ENCODE measurements at places on chromosomes 6 and 20.
A peak's percentile ranks its signal among the peaks of the same experiment; 100 is the strongest.

GRCh38 chr6:137248702-137249101 lies 29.5 kb upstream of the IFNGR1 start:
- no peaks in the 10 kb centered on the region for H3K4me1 ChIP-seq
- no peak overlapping the region for H3K27ac ChIP-seq

DNA sequence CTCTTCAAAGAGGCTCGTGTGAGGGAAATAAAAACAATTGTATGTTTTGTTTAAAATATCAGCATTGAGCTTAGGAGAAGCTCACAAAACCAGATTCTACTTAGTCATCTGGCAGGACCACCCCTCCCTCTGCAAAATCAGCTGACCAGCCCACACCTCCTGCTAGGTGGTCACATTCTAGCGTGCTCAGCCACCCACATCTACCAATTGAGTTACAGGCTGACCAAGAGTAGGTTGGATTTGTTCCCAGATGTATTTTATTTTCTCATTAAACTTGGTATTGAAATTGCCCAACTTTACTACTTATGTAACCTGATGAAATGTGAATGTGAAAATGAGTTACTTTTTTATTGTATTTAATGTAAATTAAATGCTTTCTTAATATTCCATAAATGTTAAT lies 56.2 kb downstream of the SLC22A2 start:
- H3K36me3 ChIP-seq = no peaks in the 10 kb centered on the region
- H3K27ac ChIP-seq = no peak overlapping the region
- H3K4me1 ChIP-seq = no peaks in the 10 kb centered on the region

- H3K36me3 ChIP-seq = no peaks in the 10 kb centered on the region
- no peaks in the 10 kb centered on the region for H3K4me1 ChIP-seq
- H3K27me3 ChIP-seq = peaks cover 15% of the 10 kb centered on the region
- DNase-seq = peak; percentile 55
These were observed 158.4 kb downstream of the GPX5 start for GRCh38 chr6:28683945-28684538.

GRCh38 chr20:57432862-57433491 lies 41.8 kb downstream of the RBM38 start:
- H3K4me1 ChIP-seq = no peaks in the 10 kb centered on the region
- H3K27me3 ChIP-seq = no peaks in the 10 kb centered on the region
- H3K27ac ChIP-seq = no peak overlapping the region
- DNase-seq = peak; percentile 37
- no peak overlapping the region for H3K4me3 ChIP-seq

GRCh38 chr6:154219250-154219649 lies 137.4 kb downstream of the IPCEF1 start:
- no peaks in the 10 kb centered on the region for H3K4me1 ChIP-seq
- H3K27me3 ChIP-seq = no peaks in the 10 kb centered on the region
- no peak overlapping the region for H3K27ac ChIP-seq
- no peak overlapping the region for H3K4me3 ChIP-seq
- no peak for DNase-seq
- no peaks in the 10 kb centered on the region for H3K36me3 ChIP-seq

- H3K36me3 ChIP-seq = no peaks in the 10 kb centered on the region
- no peaks in the 10 kb centered on the region for H3K4me1 ChIP-seq
- no peak overlapping the region for H3K4me3 ChIP-seq
- DNase-seq = no peak
- H3K27ac ChIP-seq = no peak overlapping the region
These were observed 128.5 kb upstream of the CHD6 start for GRCh38 chr20:41746635-41747034.

- H3K27me3 ChIP-seq = no peaks in the 10 kb centered on the region
- no peak overlapping the region for H3K27ac ChIP-seq
- H3K36me3 ChIP-seq = no peaks in the 10 kb centered on the region
- no peak for DNase-seq
- no peaks in the 10 kb centered on the region for H3K4me1 ChIP-seq
- no peak overlapping the region for H3K4me3 ChIP-seq
These were observed 202.4 kb upstream of the QKI start for GRCh38 chr6:163212123-163212522.

- H3K36me3 ChIP-seq = no peaks in the 10 kb centered on the region
- H3K4me3 ChIP-seq = no peak overlapping the region
- H3K27me3 ChIP-seq = no peaks in the 10 kb centered on the region
- H3K27ac ChIP-seq = no peak overlapping the region
- H3K4me1 ChIP-seq = no peaks in the 10 kb centered on the region
These were observed 548.4 kb upstream of the JAG1 start for GRCh38 chr20:11222243-11222642.

DNA sequence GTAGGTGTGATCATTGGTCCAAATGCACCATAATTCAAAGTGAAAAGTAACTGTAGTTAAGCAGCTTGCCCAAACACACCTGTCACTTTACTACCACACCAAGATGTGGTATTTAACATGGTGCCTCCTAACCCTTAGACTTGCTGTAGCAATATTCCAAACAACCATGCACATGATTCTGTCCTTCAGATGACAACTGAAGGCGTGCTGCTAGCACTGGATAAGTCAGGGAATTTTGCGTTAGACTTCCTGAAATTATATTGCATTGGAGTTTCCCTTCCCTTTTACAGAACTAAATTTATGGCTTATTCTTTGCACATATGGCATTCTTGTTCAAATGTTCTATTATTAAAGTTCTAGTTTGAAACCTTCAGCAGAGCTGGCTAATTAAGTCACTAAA lies 106.2 kb downstream of the ARHGAP18 start:
- no peaks in the 10 kb centered on the region for H3K27me3 ChIP-seq
- H3K36me3 ChIP-seq = no peaks in the 10 kb centered on the region
- H3K27ac ChIP-seq = no peak overlapping the region
- no peaks in the 10 kb centered on the region for H3K4me1 ChIP-seq
- H3K4me3 ChIP-seq = no peak overlapping the region

- no peaks in the 10 kb centered on the region for H3K36me3 ChIP-seq
- H3K27ac ChIP-seq = no peak overlapping the region
- no peak overlapping the region for H3K4me3 ChIP-seq
- no peaks in the 10 kb centered on the region for H3K27me3 ChIP-seq
These were observed 480.0 kb upstream of the JARID2 start for GRCh38 chr6:14765721-14766390.

- no peak for DNase-seq
- H3K36me3 ChIP-seq = no peaks in the 10 kb centered on the region
- H3K4me3 ChIP-seq = no peak overlapping the region
These were observed 132.1 kb upstream of the FAM184A start for GRCh38 chr6:119210596-119210995.

GRCh38 chr6:50847890-50848594 lies 29.4 kb downstream of the TFAP2B start:
- no peak overlapping the region for H3K27ac ChIP-seq
- no peak overlapping the region for H3K4me3 ChIP-seq
- H3K27me3 ChIP-seq = peaks cover 95% of the 10 kb centered on the region

GRCh38 chr6:38088829-38089228 lies 269.3 kb downstream of the ZFAND3 start:
- peaks cover 3% of the 10 kb centered on the region for H3K4me1 ChIP-seq
- H3K27ac ChIP-seq = no peak overlapping the region
- no peaks in the 10 kb centered on the region for H3K27me3 ChIP-seq
- DNase-seq = no peak

- no peaks in the 10 kb centered on the region for H3K27me3 ChIP-seq
- H3K4me3 ChIP-seq = no peak overlapping the region
- no peak overlapping the region for H3K27ac ChIP-seq
These were observed 24.9 kb upstream of the OCSTAMP start for GRCh38 chr20:46575394-46575793.

DNA sequence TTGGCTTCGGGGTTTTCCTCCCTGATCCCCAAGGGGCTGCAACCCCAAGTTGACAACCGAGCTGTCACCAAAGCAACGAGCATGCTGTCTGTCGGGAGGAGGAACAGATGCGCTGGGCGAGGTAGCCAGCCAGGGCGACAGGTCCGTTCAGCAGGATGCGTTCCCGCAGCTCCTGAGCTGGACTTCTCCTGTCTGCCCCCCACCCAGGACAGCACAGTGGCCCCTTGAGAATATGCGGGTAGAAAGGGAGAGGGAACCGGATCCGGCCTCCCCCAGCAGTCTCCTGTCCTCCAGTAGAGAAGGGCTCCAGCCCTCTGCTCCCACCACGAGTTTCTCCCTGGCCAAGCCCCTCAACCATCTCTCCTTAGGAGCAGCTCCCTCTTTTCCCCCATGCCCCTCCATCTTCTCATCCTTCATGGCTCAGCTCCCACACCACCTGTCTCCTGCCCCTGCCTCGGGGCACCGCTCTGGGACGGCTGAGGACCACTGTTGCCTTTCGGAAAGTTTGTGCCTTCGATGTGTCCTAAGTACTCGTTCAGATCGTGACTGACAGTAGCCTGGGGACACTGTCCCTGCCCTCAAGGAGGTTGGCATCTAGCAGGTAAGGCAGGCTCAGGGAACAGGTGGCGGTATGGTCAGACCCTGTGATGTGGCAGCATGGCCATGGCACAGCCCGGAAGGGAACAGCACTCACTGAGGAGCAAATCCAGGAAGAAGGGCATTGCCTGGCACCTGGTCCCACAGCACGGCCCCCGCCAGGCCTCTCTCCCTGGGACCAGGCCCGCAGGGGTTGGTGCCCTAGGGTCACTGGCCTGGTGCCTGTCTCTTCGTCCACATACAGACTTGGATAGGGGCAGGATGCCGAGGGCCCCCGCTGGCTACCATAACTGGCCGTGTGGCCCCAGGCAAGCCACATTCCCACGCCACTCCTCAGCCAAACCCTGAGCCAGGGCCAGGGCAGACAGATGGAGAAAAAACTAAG lies 96.3 kb downstream of the ASXL1 start:
- peaks cover 17% of the 10 kb centered on the region for H3K36me3 ChIP-seq
- H3K4me3 ChIP-seq = no peak overlapping the region
- no peak overlapping the region for H3K27ac ChIP-seq
- H3K4me1 ChIP-seq = peaks cover 27% of the 10 kb centered on the region
- no peak for DNase-seq
- H3K27me3 ChIP-seq = no peaks in the 10 kb centered on the region

DNA sequence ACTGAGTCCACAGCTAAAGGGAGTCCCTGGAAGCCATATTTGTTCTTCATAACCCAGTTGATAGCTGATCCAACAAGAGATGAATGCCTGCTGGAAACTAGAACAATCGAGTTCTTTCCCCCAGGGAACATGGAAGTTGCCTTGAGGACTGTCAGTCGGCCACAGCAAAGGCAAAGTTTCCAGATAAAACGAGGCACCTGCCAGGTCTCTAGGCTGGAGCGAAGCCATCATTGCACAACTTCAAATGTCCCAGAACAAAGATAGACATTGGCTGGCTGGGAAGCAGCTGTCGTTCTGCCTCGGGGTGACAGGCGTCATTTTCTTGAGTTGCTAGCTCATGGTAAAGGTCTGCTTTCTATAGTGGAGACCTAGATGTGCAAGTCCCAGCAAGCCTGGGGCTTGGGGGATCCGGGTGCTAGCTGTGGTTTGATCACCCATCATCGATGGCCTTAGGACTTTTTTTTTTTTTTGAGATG lies 184.4 kb upstream of the ZNF217 start:
- no peak for DNase-seq
- no peak overlapping the region for H3K4me3 ChIP-seq
- H3K27me3 ChIP-seq = no peaks in the 10 kb centered on the region
- no peak overlapping the region for H3K27ac ChIP-seq
- no peaks in the 10 kb centered on the region for H3K36me3 ChIP-seq

GRCh38 chr6:37038292-37039198 lies 33.1 kb downstream of the FGD2 start:
- H3K27ac ChIP-seq = no peak overlapping the region
- H3K27me3 ChIP-seq = no peaks in the 10 kb centered on the region
- no peaks in the 10 kb centered on the region for H3K36me3 ChIP-seq
- no peaks in the 10 kb centered on the region for H3K4me1 ChIP-seq
- no peak overlapping the region for H3K4me3 ChIP-seq

DNA sequence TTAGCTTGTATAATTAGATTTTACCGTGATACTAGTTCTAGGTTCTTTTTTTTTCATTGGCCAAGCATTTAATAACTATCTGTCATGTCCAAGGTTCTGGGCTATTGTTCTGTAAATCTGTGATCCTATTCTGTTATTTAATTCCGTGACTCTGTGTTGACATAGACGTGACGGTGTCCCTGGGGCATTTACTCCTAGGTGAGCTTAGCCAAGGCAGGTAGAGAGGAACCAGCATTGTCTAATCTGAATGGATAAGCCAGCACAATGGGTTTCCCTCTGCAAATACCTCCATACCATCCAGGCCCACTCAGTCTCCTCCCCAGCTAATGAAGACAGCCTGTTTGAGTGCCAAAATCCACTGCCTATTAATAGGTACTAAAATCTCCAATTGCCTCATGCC lies 8.9 kb upstream of the CDSN start:
- no peaks in the 10 kb centered on the region for H3K36me3 ChIP-seq
- no peak for DNase-seq
- no peaks in the 10 kb centered on the region for H3K4me1 ChIP-seq

GRCh38 chr6:83113258-83113657 lies 45.8 kb downstream of the DOP1A start:
- no peak for DNase-seq
- no peaks in the 10 kb centered on the region for H3K27me3 ChIP-seq
- no peak overlapping the region for H3K4me3 ChIP-seq
- no peaks in the 10 kb centered on the region for H3K4me1 ChIP-seq
- H3K27ac ChIP-seq = no peak overlapping the region
- peaks cover 2% of the 10 kb centered on the region for H3K36me3 ChIP-seq

DNA sequence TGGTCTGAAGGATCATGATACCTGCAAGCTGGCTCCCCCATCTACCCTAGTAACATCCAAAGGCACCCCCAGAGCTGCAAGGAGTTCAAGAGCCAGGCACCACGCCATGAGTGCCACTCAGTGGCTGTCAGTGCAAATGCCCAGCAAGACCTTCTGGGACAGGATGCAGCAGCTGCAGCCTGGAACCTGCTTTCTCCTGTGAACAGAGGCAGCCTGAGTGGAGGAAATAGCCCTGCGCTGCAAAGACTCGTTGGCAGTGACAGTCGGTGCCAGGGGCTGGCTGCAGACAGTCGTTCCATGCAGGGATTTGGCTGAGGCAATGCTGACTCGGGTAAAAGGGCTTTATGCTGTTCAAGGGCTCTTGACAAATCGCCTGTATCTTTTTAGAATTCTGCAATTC lies 15.7 kb upstream of the SSTR4 start:
- H3K36me3 ChIP-seq = no peaks in the 10 kb centered on the region
- DNase-seq = no peak
- no peaks in the 10 kb centered on the region for H3K27me3 ChIP-seq

GRCh38 chr6:107689951-107690642 lies 134.0 kb downstream of the SCML4 start:
- H3K27ac ChIP-seq = no peak overlapping the region
- DNase-seq = no peak
- H3K27me3 ChIP-seq = no peaks in the 10 kb centered on the region
- no peak overlapping the region for H3K4me3 ChIP-seq
- H3K4me1 ChIP-seq = no peaks in the 10 kb centered on the region
- no peaks in the 10 kb centered on the region for H3K36me3 ChIP-seq

DNA sequence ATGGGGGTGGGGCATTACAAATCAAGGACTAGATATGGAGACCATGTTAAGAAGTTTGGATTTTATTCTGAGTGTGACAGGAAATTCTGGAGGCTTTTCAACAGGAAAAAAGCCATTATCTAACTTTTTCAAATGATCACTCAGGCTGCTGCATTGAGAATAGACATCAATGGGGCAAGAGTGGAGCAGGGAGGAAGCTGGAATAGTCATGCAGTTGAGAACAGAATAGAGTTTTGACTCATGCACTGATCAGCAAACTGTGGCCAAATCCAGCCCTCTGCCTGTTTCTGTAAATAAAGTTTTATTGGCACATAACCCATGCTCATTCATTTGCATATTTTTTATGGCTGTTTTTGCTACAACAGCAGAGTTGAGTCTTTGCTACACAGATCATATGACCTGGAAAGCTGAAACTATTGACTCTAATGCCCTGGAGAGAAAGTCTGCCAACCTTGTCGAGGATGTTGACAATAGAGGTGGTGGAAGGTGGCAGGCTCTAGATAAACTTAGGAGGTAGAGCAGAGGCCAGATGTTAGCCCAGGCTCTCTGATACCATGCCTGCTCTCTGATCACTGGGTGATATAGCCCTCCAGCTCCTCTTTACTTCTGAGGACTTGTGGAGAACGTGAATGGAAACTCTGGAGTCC lies 441.8 kb downstream of the PTPRT start:
- no peaks in the 10 kb centered on the region for H3K27me3 ChIP-seq
- no peaks in the 10 kb centered on the region for H3K36me3 ChIP-seq
- H3K4me1 ChIP-seq = peaks cover 2% of the 10 kb centered on the region
- no peak overlapping the region for H3K4me3 ChIP-seq
- no peak for DNase-seq
